Astrocyte of the spinal cord (primary cell): ENCODE measurements at places on chromosomes 5 and 9.
A peak's percentile ranks its signal among the peaks of the same experiment; 100 is the strongest.

DNA sequence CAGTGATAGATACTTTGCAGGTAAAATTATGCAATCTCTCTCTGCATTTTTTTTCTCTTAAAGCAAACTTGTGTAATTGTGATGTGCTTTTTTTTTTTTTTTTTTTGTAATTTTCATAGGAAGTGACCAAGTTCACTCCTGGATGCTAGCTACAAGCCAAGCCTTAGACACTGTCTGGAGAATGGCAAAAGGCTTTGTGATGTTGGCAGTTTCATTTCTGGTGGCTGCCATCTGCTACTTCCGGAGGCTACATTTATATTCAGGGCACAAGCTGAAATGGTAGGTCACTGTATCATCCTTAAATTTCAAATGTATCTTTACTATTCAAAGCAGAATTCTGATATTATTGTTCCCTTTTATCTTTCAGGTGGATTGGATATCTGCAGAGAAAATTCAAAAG lies 19.3 kb downstream of the OTULINL start:
- no peak for DNase-seq

- DNase-seq: no peak
Observed at GRCh38 chr5:137561608-137562007, 62.5 kb upstream of the SPOCK1 start.

DNA sequence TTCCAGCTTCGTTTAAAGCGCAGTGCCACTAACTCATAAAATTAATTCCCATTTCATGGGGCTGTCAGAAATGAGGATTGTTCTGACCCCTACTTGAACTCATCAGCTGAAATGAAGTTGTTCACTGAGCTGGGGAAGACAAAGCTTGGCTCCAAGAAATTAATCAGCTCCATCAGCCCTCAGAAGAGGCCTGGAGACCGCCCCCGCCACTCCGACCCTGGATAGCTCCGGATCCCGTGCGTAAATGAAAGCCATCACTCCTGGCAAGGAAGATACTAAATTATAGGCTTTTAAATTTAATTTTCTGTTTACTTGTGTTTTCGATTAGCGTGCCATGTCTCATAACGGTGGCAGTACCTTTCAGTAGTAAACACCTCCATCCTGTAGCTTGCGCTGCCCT lies 142.8 kb upstream of the IRX2 start:
- DNase-seq: no peak

GRCh38 chr5:127375544-127376091 lies 85.0 kb downstream of the MEGF10 start:
- DNase-seq: no peak

DNA sequence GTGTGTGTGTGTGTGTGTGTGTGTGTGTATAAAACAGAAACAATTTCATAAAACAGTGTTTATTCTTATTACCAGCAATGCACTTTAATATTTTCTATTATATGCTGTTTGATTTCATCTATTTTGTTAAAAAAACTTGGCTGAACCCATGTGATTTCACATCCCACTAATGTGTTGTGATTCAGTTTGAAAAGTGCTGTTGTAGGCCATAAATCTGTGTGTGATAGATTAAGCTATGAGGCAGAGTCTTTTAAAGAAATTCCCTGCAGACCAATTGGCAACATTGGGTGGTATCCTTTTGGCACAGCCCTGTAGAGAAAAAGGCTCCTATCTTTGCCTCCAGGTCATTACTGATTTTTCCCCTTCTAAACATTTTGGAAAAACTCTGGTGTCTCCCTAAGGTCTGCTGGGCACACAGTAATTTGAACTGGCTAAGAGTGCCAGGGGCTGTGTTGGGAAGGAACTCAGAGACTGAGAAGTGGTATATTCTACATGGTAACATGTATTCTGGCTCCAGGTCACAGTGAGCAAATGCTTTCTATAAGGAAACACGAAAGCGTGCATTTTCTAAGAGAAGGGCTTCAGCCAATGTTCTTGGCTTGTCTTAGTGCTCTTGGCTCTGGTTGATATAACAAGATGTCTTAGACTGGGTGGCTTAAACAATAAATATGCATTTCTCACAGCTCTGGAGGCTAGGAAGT lies 4.5 kb downstream of the CAMK4 start:
- DNase-seq: no peak

GRCh38 chr5:143222287-143223231 lies 180.9 kb downstream of the NR3C1 start:
- DNase-seq: no peak

DNA sequence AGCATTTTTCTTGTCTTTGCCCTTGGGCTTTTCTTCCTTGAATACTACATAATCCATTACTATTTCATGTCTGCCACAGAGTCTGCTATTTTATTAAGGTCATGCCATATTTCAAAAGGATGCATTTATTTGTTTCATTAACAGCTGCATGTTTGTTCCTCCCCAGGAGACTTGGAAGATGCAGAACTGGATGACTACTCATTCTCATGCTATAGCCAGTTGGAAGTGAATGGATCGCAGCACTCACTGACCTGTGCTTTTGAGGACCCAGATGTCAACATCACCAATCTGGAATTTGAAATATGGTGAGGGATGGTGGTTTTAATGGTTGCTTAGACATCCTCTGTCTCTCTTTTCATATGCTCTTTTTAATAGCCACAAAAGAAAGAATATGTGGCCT lies 4.0 kb downstream of the IL7R start:
- DNase-seq: no peak

DNA sequence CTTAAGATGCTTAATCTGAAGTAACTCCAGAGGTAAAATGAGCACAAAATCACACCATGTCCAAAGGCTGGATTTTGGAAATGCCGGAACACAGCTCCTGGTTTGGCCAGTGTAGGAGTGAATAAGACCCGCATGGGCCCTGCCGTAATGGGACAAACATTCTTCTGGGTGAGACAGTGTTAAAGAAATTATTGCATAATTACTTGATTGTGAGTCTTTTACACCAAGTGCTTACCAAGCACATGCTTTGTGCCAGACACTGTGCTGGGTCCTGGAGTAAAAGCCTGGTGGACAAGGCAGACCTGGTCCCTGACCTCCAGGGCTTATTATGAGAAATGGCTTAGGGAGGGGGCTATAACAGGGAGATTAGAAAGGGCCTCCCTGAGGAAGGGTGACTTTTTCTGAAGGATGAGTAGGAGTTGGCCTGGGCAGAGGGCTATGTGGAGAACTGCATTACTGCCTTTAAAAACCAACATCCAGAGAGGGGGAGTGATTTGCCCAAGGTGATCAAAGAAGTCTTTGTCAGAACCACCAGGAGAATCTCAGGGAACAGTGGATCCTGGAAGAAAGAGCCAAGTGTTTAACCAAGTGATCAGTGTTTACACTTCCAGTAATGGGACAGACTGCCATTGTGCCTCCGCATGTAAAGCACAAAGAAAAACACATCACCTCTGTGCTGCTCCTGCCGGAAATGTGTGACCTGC lies 3.5 kb downstream of the PDE6A start:
- DNase-seq: no peak

DNA sequence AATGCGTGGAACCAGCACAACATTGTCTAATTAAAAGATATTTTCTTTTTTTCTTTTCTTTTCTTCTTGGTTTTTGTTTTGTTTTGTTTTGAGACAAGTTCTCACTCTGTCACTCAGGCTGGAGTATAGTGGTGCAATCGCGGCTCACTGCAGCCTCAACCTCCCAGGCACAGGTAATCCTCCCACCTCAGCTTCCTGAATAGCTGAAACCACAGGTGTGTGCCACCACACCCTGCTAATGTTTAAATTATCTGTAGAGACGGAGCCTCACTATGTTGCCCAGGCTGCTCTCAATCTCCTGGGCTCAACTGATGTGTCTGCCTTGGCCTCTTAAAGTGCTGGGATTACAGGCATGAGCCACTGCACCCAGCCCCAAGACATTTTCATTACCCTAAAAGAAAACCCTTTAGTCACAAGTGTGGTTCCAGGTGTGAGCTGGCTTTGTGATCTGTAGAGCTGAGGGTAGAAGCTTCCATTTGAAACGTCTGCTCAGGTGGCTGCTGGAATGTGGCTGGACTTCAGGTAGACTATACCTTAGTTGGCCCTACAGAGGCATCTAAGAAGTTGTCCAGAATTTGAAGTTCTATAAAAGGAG lies 19.1 kb upstream of the NEK6 start:
- no peak for DNase-seq

DNA sequence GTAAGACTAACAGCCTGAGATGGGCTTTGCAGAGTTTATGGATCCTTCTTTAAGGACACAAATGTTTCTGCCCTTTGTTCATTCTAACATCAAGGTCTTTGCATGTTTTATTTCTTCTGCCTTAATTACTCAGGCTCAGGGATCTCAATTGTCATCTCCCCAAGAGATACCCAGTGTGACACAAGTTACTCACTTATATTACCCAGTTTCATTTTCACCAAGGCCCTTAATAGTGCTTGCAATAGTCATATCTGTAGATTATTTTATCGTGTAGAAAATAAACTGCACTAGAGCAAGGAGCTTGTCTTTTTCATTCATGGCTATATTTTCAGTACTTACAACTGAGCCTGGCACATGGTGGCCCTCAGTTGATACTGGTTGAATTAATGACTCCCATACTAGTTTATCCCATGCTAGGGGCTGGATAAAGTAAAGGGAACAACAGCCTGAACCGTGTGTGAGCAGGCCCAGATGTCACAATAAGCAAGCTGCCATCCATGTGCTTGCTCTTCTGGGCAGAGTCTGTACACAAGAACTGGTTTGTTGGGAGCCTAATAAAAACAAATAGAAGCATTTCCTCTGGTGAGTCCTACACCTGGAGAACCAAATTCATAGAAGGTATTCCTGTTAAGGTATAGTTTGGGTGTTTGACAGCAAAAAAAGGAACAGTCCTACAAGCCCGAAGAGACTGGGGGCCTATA lies 112.5 kb upstream of the CD180 start:
- no peak for DNase-seq

GRCh38 chr9:2876726-2877125 lies 32.8 kb upstream of the PUM3 start:
- no peak for DNase-seq

DNA sequence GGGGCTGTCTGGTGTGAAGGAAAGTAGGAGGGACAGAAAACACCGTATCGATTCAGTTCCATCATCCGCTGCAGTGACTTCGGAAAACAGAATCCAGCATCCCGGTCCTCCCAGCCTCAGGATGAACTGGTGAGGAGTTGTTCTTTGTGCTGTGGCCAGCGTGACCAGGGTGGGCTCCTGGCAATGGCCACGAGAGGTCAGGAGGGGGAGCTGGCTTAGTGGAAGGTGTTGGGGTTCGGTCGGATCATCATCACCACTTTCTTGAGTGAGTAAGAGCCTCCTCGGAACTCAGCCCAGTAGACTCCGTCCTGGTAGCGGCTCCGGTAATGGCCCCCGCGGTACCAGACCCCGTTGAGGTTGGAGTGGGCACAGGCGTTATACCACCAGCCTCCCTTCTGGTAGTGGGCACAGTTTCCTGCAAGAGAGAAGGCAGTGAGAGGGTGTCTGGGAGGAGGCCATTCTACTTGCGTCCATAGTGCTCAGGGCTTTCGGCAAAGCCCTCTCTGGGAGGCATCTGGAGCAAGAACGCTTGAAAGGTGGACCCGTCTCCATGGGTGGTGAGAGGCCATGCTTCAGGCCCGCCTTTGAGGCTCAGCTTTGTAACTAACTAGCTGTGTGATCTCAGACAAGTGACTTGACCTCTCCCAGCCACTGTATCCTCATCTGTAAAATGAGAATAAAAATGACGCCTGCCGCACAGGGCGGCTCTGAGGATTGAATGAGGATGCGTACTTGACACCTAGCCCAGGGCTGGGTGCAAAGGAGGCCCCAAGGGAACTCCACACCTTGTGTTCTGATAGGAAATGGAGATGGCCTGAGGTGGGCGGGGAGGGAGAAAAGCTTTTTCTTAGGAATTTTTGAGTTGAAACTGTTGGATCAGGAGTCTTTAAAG lies 33.5 kb downstream of the ANGPTL2 start:
- no peak for DNase-seq

- DNase-seq: no peak
Observed at GRCh38 chr5:148085977-148086705, 22.4 kb downstream of the SPINK5 start.

GRCh38 chr5:111932199-111932598 lies 175.2 kb upstream of the NREP start:
- peak; percentile 20 for DNase-seq

GRCh38 chr5:135546912-135547311 lies 11.1 kb upstream of the NEUROG1 start:
- DNase-seq: no peak

DNA sequence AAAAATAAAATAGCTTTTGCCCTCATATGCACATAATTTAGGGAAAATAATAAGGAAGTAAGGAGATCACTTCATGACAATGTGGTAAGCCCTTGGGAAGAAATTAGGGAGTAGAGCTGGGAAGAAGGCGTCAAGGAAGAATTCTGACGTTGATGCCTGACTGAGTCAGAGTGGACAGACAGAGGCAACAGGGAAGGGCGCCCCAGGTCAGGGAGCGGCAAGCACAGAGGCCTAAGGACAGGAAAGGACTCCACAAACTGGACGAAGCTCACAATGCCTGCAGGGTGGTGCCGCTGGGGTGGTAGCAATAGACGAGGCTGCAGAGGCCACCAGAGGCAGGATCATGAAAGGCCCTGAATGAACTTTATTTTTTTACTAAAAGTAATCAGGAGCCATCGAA lies 7.6 kb downstream of the DRD1 start:
- no peak for DNase-seq

GRCh38 chr9:132163457-132163875 lies 1.6 kb downstream of the NTNG2 start:
- DNase-seq: no peak

- DNase-seq: no peak
Observed at GRCh38 chr5:91401175-91401574, 18.1 kb upstream of the ARRDC3 start.

GRCh38 chr9:68585034-68585761 lies 44.5 kb upstream of the TMEM252 start:
- DNase-seq: no peak

DNA sequence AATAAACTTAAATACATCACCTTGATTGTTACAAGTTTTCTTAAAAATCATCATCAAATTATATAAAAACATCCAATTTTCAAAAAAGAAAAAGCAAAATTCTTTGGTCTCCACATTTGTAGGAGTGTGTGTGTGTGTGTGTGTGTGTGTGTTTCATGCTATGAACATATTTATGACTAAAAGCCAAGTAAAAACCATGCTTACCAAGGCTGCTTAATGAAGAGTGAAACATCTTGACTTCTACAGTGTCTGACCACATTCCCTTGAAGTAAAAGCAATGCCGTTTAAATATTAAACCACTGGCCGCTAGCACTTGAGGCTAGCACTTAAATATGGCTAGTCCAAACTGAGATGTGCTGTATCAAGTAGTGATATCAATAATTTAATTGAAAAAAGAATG lies 549.1 kb upstream of the CCNG1 start:
- no peak for DNase-seq

DNA sequence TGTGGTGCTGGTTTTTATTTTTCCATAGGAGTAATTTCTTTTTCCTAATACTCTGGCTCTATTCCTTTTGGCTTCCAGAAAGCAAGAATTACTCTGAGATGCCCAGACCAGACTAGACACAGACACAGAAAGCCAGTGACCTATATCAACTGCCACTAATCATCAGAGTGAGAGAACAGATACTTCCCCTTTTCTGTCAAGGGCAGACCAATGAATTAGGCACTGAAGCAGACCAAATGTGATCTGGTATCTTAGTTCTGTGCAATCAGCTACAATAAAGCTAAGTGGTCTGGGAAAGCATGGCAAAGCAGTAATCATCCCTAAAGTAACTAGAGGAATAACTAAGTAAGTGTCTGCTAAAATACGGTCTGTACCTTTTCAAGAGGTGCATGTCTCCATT lies 239.1 kb downstream of the ELAVL2 start:
- no peak for DNase-seq

GRCh38 chr5:153513156-153513555 lies 22.7 kb downstream of the GRIA1 start:
- DNase-seq: no peak
